ENCODE measurements at places on chromosomes 12 and 14. TPM values are rescaled to one million over a fixed set of nuclear protein-coding genes. Genes with fewer than 3 reads are reported as not detected.

Gene LIN7A
- 2.5 TPM for polyA plus RNA-seq

DNA sequence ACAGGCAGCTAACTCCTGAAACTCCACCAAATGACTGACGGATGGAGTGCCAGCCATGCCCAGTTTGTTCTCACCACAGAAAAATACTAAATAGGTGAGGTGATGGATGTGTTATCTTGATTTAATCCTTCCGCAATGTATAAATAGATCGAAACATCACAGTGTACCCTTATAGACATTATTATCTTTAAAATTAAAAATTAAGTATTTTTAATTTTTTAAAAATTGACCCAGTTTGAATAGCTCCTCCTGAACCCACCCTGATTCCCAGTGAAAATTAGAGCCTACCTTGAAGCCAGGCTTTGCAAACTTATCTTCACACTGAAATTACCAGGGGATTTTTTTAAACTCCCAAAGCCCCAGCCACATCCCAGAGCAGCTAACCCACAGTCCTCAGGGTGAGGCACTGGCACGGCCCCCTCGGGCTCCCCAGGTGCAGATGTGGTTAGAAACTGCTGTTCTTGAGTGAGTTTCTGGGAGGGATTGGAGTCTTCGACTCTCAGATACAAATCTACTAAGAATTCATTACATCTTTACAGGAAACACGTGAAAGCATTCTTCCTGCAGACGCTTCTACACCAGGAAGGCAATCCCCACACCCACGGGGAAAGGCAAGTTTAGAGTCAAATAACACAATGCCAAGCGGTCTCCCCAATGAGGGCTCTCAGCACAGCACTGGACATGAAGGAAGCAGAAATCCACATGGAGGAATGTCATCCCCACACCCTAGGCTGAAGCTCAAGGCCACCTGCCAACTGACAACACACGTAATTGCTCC lies 126.4 kb downstream of the RIMBP2 start:
- DNase-seq: no peak

Gene CFAP54
- polyA plus RNA-seq: 0.20 TPM

Gene FGF6
- 30.9 TPM for polyA plus RNA-seq

DNA sequence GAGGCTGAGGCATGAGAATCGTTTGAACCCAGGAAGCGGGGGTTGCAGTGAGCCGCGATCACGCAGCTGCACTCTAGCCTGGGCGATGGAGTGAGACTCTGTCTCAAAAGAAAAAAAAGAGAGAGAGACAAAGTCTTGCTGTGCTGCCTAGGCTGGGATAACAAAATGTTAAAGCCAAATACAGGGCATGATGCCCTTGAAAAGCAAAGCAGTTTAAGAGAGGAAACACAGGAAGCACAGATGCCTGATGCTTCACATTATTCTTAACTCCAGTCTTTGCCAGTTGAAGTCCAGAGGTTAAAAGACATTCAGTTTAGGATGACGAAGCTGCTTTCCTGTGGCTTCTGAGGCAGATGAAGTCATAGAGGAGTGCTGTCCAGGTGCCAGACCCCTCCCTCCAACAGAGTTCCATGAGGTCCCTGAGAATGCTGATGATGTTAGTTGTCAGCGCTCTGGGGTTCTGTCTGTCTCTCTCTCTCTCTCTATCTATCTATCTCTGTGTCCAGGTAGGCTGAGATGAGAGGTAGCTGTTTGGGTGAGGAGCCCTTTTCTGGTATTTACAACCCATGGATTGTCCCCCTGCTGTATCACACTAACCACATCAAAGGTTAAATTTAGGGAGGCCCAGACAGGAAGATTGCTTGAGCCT lies 4.9 kb upstream of the MRPL52 start:
- DNase-seq: peak; percentile 87

- peak; percentile 46 for DNase-seq
Measured at GRCh38 chr12:101599771-101600484, 5.2 kb downstream of the MYBPC1 start.

Gene BRF1
- 29.6 TPM for polyA plus RNA-seq

Gene PRH2
- not detected for polyA plus RNA-seq

- DNase-seq: no peak
Measured at GRCh38 chr12:13257356-13257875, 60.9 kb downstream of the EMP1 start.

- no peak for DNase-seq
Measured at GRCh38 chr12:129025055-129025454, 171.8 kb downstream of the GLT1D1 start.

DNA sequence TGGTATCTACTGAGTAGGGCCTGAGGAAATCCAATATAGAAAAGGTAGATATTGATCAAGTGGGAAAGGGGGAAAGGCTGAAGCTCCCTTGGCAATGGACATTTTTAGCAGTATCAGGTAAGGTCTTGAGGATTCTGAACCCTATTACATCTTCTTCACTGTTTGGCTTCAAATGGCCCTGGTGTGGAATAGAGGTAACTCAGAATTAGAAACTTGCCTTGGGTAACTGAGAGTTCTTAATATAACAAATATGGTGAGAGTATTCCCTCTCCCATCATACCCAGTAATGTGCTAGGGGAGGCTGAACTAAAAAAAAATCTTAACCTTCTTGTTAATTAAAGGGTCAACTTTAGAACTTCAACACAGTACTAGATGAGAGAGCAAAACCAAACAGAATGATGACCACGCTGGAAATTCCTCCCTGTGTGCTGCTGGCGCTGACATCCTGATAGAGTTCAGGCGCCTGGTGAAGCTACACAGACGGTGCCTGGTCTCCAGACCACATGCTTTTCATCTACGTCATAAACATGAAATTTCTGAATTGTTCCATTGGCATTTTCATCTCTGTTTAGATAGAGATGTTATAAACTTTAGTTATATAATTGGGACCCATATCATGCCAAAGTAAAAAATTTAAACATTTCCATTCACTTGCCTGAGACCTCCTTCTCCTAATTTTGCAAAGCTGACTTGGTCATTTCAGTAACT lies 128.3 kb downstream of the AKAP6 start:
- DNase-seq: no peak

Gene SLC5A8
- not detected for polyA plus RNA-seq

GRCh38 chr12:70732287-70732686 lies 95.1 kb upstream of the PTPRB start:
- DNase-seq: no peak

Gene PLEKHH1
- polyA plus RNA-seq: 3.5 TPM

GRCh38 chr12:49293056-49293956 lies 1.6 kb upstream of the PRPH start:
- DNase-seq: peak; percentile 72

DNA sequence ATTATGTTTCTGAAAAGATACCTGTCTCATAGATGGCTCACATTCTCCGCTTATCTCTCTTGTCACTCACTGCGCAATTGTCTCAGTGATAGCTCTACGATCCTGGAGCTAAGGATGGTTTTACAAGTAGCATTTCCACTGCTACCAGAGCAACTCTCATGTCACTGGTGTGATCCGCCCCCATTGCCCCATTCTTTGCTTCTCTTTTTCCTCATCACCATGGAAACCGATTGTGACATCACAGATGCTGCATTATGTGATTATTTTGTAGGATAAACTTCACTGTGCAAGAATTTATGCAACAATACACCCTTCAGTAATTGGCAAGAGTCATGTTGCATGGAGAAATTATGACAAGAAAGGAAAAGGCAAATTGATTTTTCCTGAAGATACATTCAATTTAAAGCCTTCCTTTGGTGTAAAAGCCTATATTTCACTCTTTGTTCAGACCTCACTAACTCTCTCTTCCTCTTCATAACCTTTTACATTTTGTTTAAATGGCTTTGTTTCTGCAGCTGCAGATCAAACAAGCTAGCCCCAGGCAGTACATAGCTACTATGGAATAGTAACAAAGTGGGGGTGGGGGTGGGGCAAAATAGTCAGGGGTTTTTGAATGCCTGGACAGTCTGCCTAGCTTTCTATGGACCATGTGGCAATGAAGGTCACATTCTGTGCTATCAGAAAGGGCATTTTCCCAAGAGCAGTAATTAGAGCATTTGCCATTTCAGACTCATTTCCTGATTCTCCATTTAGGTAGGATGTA lies 539.8 kb downstream of the NRXN3 start:
- no peak for DNase-seq

GRCh38 chr14:75338398-75338797 lies 59.8 kb downstream of the FOS start:
- DNase-seq: no peak

Gene ARHGDIB
- 38.4 TPM for polyA plus RNA-seq

- no peak for DNase-seq
Measured at GRCh38 chr14:75751296-75751695, 90.2 kb downstream of the TTLL5 start.

GRCh38 chr14:38999949-39000348 lies 103.1 kb downstream of the SEC23A start:
- no peak for DNase-seq

Gene LRTM2
- 0.32 TPM for polyA plus RNA-seq

DNA sequence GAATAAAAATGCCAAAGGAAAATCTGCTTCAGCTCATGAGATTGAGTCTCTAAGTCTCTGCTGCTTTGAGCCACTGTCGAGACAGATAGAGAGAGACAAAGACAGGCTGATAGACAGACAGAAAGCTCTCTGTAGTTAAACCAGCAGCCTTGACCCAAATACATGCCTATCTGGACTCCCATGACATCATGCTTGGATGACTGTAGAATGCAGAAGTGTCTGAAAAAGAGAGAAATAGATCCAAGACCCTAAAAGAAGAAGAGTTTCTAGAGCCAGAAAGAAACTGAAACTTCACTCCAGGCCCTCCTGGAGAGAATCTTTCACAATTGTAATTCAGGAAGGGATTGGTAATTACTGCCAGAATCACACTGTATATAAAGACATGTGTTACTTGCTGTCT lies 122.6 kb upstream of the PLXNC1 start:
- peak; percentile 78 for DNase-seq

- peak; percentile 21 for DNase-seq
Measured at GRCh38 chr14:38290601-38291188, 34.8 kb upstream of the CLEC14A start.

- no peak for DNase-seq
Measured at GRCh38 chr14:62322216-62322615, 560.0 kb downstream of the SNAPC1 start.

DNA sequence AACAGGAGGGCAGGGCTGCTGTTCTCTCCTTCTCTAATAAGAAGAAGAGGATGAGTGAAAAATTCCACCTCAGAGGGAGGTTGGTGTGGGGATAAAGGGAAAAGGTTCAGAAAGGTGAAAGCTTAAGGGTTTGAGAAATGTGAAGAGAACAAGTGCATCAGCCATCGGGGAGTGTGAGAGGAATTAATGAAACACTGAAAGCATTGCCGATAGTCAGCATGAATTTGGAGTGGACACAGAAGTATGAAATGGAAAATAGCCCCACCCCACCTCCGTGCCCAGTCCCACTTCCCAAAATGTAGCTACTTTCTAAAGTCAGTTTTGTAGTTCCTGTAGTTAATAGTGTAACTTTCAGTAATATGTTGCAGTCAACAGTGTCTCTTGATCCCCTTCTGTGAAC lies 33.4 kb downstream of the DIP2B start:
- peak; percentile 41 for DNase-seq

Gene DEGS2
- polyA plus RNA-seq: 0.82 TPM

DNA sequence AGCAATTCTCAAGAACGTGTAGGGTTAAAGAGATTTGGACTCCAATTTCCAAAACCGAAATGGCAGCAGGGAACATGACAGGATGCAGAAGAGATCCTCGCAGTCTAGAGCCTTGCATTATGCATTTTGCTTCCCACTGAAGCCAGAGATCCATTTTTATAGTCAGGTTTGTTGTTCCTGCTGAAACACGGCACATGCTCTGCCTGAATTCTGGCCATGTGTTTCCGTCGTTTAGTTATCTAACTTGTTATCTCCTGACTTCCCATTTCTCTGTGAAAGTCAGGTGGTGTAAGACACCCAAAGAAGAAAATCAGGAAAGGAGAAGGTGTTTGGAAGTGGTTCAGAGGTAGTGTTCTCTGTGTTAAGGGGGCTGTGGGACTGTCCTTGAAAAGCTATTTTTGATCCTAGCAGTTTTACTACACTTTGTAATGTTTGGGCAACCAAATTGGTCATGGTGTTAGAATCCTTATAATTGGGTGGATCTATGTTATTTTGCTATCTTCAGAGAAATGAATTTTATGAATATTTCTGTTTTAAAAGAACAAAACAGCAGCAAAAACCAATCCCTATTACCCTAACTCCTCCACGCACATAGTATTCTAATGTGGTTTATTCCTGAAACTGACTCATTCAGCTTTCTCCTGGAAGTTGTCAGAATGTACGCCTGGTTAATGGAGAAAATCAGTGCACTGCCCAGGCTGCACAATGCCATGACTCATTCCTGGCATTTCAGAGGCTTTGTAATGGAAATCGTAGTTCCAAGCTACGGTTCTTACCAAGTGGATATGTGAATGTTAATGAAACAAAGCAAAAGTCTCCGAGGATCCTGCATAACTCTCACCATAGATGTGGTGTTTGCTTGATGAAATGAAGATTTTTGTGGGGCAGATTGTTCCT lies 110.1 kb downstream of the SAMD4A start:
- peak; percentile 90 for DNase-seq

DNA sequence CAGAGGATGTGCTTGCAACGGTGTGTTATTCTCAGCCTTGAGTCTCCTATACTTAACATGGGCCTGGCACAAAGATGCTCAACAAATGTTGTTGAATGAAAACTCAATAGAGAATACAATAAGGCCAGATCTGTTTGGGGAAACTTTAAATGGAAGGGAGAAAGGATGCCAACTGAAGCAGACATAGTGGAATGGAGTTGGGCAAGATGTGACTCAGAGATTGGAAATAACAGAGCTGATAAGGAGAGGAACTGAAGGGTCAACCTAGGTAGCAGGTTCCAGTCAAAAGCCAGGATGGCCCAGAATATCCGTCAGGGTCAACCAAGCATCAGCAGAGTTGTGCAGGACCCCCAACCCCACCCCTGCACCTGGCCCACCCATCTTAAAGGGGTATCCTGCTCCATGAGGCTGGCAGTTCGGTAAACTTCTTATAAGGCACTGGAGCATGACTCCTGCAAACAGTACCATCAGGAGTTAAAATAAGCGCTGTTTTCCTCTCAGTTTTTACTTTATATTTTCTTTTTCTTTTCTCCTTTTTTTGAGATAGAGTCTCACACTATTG lies 1.1 kb upstream of the BCDIN3D start:
- no peak for DNase-seq

Gene CMA1
- polyA plus RNA-seq: not detected

- no peak for DNase-seq
Measured at GRCh38 chr12:124496584-124496983, 70.8 kb downstream of the NCOR2 start.

Gene CD69
- 1.8 TPM for polyA plus RNA-seq

GRCh38 chr14:58637391-58638230 lies at the start of gene DACT1:
DACT1 (plus strand) TSS chr14:58637962; CDS start chr14:58638203, 241 bp downstream.
- peak; percentile 97 for DNase-seq

DNA sequence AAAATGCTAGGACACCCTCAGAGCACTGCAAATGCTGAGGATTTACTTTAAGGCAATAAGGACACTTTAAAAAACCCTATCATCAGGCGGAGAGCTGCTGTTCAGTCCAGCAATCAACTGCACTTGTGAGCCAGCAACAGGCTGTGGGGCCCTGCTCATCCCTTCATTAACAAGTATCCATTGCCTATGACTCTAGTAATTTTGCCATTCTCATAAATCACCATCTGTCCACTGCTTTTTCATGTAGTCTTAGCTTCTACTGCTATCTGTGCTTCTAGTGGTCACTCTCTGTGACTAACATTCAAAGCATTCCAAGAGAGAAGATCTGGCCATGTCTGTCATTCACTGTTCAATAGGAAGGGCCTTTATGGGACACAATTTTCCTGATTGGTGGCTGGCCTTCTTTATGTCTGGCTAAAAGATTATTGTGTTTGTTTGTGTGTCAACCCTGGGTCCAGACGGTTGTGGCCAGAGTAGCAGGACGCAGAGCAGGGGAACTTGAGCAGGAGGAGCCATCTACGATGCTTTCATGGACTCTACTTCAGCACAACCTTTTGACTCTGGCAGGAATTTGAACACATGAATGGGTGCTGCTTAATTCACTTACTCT lies 3.6 kb upstream of the KRAS start:
- no peak for DNase-seq
